ENCODE measurements at places on chromosomes 11 and 22.

GRCh38 chr11:9711454-9712307, 47.8 kb downstream of the SWAP70 start:
- no peak overlapping the region for H3K4me3 ChIP-seq
- H3K27ac ChIP-seq: peak overlapping the region; percentile 59
- DNase-seq: no peak
- no peaks in the 10 kb centered on the region for H3K27me3 ChIP-seq
- H3K4me1 ChIP-seq: peaks cover 15% of the 10 kb centered on the region

- no peak for DNase-seq
- no peaks in the 10 kb centered on the region for H3K27me3 ChIP-seq
- H3K4me3 ChIP-seq: no peak overlapping the region
- H3K4me1 ChIP-seq: peaks cover 12% of the 10 kb centered on the region
- H3K27ac ChIP-seq: no peak overlapping the region
Observed at GRCh38 chr11:12769834-12770345, 95.7 kb downstream of the TEAD1 start.

- H3K4me1 ChIP-seq: no peaks in the 10 kb centered on the region
- H3K4me3 ChIP-seq: no peak overlapping the region
- H3K27ac ChIP-seq: no peak overlapping the region
- H3K36me3 ChIP-seq: no peaks in the 10 kb centered on the region
- H3K27me3 ChIP-seq: peaks cover 19% of the 10 kb centered on the region
Observed at GRCh38 chr11:70099578-70100279, 21.6 kb downstream of the ANO1 start.

DNA sequence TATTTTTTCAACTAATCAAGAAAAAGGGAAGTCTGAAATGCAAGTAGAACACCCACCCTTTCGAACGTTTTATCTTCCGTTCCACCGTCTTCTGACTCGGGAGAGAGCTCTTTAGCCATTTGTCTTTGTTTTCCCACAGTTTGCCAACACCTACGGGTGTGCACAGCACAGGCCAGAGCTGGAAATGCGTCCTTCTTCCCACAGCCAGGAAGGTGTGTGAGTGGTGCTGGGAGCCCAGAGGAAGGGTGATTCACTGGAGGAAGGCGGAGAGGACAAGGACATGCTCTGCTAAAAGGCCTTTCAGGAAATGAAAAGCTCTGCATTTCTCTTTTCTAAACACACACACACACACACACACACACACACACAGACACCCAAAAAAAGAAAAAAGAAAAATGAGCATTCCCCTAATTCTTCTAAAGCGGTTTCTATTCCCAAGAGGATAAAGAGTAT, 18.5 kb downstream of the ENDOD1 start:
- H3K36me3 ChIP-seq: no peaks in the 10 kb centered on the region
- no peak overlapping the region for H3K4me3 ChIP-seq
- H3K4me1 ChIP-seq: peaks cover 12% of the 10 kb centered on the region
- H3K27me3 ChIP-seq: peaks cover 6% of the 10 kb centered on the region

DNA sequence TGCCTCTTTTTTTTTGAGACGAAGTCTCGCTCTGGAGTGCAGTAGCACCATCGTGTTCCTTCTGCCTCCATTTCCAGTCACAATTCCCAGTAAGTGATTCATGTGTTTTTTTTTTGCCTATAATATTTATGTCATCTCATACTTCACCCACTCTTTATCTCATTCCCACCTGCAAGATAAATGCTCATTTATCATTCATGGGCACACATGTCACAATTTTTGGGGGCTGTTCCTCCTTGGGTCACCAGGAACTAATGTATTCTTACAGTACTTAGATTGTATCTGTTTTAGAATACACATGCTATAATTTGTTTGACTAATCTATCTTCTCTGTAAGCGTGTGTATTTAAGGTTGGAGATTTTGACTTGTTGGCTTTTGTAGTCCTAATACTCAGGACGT, 222.7 kb downstream of the SWAP70 start:
- peaks cover 5% of the 10 kb centered on the region for H3K4me1 ChIP-seq
- no peak for DNase-seq
- H3K4me3 ChIP-seq: no peak overlapping the region
- peaks cover 3% of the 10 kb centered on the region for H3K36me3 ChIP-seq
- no peaks in the 10 kb centered on the region for H3K27me3 ChIP-seq

Measured in progenitor cell of endocrine pancreas (in vitro differentiated cells).